ENCODE measurements at places on chromosomes 5 and 9.

- DNase-seq, result no peak
These were observed 17.0 kb downstream of the FOCAD start for GRCh38 chr9:20701060-20701459.

GRCh38 chr5:142561486-142562097 lies 124.3 kb downstream of the FGF1 start:
- no peak for DNase-seq

DNA sequence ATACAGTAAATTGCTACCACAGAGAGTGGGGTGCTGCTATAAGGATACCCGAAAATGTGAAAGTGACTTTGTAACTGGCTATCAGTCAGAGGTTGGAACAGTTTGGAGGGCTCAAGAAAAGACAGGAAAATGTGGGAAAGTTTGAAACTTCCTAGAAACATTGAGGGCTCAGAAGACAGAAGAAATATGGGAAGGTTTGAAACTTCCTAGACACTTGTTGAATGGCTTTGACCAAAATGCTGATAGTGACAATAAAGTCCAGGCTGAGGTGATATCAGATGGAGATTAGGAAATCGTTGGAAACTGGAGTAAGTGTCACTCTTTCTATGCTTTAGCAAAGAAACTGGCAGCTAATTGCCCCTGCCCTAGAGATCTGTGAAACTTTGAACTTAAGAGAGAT lies 1158.6 kb upstream of the CDH6 start:
- DNase-seq, result no peak

DNA sequence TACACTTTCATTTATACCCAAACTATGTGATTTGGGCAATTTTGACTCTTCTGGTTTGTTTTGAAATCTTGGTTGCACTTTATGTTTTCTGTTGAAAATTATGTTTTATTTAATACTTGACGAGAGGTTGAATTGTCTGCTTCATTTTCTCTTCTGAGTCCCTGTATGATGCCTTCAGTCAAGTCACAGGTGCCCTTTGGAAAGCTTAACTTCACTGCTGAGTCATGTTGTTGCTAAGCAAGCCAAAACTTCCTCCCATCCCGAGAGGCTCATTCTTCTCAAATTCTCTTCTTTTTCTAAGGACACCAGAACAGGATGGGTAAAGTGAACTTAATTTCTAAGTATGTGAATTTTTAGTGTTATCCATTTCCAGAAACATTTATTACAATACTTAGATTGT lies 455.3 kb upstream of the PTGER4 start:
- DNase-seq, result no peak

- no peak for DNase-seq
These were observed 163.2 kb downstream of the SH3GL2 start for GRCh38 chr9:17742067-17742466.
